Cortex of kidney (tissue), 1 donor: ENCODE measurements at places on chromosomes 11 and 22.

- no peak for DNase-seq
Observed at GRCh38 chr11:1073851-1074243, 827 bp upstream of the MUC2 start.

GRCh38 chr11:17760102-17761029 is 25.8 kb downstream of the KCNC1 start:
- no peak for DNase-seq

GRCh38 chr22:22847241-22847640 is 40.4 kb upstream of the IGLL5 start:
- no peak for DNase-seq

DNA sequence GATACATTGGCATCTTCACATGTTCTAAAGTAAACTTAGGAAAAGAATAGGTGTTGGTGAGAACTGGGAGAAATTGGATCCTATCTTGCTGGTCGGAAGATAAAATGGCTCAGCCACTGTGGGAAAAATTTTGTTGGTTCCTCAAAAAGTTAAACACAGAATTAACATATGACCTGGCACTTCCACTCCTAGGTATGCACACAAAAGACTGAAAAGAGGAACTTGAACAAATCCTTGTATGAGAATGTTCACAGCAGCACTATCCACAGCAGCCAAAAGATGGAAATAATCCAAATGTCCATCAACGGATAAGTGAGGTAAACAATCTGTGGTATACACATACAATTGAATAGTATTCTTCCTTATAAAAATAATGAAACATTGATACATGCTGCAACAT is 4.8 kb upstream of the TPH1 start:
- no peak for DNase-seq

- no peak for DNase-seq
Observed at GRCh38 chr11:103888541-103888951, 147.9 kb upstream of the DDI1 start.

DNA sequence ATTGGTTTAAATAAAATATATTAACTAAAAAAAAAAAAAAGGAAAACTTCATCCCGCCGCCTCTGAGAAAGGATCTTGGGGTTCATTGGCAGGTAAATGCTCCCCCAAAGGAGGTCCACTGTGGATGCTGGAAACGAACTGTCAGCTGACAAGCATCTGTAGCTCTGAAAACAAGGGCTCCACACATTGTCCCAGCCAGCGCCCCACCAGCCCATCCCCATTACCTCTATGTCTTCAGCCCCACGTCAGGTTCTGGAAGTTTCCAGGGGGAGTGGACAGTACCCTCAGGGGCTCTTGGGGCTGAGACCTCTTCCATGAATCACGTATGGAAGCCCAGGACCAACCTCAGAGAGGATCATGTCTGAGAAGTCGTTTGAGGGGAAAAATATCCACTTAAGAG is 66.4 kb upstream of the WNT7B start:
- no peak for DNase-seq

- no peak for DNase-seq
Observed at GRCh38 chr22:50620593-50621355, 7.2 kb downstream of the ARSA start.

GRCh38 chr11:17907046-17907445 is 105.8 kb downstream of the SERGEF start:
- no peak for DNase-seq

GRCh38 chr11:93604008-93604660 is 57.3 kb upstream of the CEP295 start:
- no peak for DNase-seq

GRCh38 chr11:87007963-87008362 is 29.8 kb upstream of the TMEM135 start:
- no peak for DNase-seq

GRCh38 chr11:112566124-112566523 is 305.5 kb upstream of the PLET1 start:
- DNase-seq = no peak

GRCh38 chr22:45262195-45262930 is 21.7 kb upstream of the KIAA0930 start:
- DNase-seq = no peak

- DNase-seq = no peak
Observed at GRCh38 chr11:12523180-12523924, 146.0 kb downstream of the PARVA start.

GRCh38 chr11:132549561-132549960 is 982.7 kb downstream of the OPCML start:
- no peak for DNase-seq

GRCh38 chr11:103609117-103610066 is 427.0 kb upstream of the DDI1 start:
- DNase-seq = no peak

- DNase-seq = no peak
Observed at GRCh38 chr11:12245549-12246016, 131.8 kb upstream of the PARVA start.

DNA sequence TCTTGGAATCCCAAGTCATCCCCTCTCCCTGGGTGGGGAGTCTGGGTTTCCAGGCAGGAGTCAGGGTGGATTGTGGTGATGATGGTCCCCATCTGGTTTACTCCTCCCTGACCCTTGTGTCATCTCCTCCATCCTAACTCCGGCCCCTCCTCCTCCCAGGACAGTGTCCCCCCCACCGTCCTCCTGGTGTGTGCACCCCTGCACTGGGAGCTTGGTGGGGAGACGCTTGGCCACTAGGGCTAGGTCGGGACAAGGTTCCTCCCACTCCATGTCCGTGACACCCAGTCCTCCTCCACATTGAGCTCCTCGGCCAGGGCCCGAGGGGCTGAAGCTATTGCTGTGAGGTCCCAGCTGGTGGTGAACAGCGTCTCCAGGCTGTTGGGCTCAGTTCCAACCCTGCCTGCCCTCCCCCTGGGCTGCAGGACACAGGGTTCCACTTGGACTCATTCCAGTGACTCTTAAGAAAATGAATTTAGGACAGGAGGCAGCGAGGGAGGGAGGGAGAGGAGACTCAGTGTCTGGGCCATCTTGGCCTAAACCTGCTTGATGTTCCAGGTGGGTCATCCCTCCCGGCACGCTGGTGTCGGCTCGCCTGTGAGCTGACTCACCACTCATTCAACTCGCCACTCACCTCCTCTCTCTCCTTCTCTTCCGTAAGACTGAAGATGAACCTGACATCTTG is 433.2 kb downstream of the TBC1D22A start:
- DNase-seq = no peak

DNA sequence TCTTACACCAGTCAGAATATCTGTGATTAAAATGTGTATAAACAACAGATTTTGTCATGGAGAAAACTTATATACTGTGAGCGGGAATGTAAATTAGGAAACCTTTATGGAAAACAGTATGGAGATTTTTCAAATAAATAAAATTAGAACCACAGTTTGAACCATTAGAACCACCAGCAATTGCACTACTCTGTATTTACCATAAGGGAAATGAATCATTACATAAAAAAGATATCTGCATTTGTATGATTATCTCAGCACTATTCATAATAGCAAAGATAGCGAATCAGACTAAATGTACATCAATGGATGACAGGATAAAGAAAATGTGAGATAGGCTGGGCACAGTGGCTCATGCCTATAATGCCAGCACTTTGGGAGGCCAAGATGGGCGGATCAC is 7.4 kb upstream of the OR52N4 start:
- DNase-seq = no peak

GRCh38 chr22:21734540-21735199 is 924 bp downstream of the YPEL1 start:
- no peak for DNase-seq

DNA sequence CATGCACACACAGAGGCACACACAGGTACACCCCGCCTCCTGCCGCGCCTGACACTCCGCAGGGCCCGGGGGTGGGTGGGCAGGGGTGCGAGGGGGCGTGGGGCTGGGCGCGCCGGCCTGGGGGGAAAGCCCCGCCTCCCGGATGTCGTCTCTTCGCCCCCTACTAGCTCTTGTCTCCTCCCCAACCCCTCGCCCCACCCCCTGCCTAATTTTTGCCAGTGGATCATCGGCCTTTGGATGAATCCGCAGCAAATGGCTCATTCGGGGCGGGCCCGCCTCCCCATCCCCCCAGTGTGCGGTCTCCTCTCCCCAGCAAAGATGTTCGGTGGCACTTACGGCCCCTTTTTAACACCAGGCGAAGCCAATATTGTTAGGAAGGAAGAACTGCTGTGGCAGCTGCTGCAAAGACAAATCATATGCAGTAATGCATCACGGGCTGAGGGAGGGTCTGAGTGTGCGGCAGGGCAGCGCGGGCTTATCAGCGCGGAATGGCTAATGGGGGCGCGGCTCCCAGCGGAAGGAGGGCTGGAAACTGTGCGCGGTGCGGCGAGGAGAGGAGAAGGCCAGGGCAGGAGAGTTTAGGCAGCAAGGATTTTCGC is 13.4 kb upstream of the NECTIN1 start:
- DNase-seq = no peak

DNA sequence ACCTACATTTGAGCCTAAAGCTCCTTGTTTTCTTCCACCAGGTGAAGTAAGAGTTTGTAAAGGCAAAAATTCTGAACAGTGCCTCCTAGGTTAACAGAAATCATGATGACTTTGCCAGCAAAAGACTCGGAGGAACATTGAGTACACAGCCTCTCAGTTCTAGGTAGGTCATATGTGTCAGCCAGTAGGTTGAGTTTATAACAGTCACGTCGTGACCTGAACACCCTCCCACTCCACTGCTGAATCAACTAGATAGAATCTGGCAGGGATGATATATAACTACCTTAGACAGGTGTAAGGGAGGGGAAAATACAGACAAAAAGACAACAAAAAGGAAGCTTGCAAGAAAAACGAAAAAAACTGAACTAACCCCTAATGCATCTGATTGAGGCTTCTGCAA is 12.8 kb upstream of the ASPHD2 start:
- DNase-seq = no peak

DNA sequence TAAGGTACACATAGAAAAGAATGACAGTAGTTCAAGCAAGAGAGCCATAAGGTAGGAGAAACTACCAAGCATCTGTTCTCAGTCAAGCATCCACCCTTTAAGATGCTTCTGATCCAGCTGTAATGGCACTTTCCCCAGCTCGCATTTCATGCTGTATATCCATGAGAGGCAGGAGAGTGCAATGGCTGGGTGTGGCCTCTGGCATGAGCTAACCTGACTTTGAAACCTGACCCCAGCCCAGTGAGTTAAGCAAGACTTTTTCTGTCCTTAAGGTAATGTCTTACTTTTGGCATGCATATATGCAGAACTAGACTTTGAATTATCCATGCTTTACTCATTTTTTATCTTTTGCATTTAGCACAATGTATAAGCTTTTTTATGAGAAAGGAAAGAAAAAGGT is 79.8 kb upstream of the CNTN5 start:
- no peak for DNase-seq

DNA sequence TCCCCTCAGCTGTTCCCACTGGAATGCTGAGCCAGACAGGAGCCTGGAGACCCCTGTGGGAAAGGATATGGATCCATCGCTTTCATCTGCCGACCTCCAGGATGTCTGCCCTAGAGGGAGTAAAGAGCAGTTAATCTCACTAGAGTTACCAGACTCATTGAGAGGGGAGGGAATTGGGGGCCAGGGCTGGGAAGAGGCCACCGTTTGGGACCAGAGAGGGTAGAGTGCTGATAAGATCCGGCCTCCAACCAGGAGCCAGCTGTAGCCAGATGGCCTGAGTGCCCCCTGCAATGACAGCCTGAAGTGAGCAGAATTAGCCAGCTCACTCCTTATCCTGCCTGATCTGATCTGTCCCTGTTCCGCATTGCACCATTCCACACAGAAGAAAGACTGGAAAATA is 3.7 kb upstream of the APLNR start:
- no peak for DNase-seq

DNA sequence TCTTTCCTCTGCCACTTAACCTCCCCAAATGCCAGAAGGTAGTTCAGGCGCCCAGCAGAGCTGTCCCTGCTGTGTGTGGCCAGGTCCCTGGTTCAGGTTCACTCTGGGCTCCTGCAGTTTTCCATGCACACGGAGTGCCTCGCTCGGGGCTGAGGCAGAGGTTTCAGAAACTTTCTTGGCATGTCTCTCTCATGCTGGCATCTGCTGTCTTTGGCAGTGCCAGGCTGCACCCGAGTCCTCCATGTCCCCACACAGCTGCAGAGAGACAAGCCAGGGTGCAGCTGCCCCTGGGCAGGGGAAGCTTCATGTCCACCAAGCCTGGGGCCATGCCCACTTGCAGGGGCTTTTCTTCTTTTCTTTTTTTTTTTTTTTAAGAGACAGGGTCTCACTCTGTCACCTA is 7.0 kb upstream of the NEFH start:
- no peak for DNase-seq

- no peak for DNase-seq
Observed at GRCh38 chr11:18772211-18772610, 19.4 kb downstream of the PTPN5 start.

DNA sequence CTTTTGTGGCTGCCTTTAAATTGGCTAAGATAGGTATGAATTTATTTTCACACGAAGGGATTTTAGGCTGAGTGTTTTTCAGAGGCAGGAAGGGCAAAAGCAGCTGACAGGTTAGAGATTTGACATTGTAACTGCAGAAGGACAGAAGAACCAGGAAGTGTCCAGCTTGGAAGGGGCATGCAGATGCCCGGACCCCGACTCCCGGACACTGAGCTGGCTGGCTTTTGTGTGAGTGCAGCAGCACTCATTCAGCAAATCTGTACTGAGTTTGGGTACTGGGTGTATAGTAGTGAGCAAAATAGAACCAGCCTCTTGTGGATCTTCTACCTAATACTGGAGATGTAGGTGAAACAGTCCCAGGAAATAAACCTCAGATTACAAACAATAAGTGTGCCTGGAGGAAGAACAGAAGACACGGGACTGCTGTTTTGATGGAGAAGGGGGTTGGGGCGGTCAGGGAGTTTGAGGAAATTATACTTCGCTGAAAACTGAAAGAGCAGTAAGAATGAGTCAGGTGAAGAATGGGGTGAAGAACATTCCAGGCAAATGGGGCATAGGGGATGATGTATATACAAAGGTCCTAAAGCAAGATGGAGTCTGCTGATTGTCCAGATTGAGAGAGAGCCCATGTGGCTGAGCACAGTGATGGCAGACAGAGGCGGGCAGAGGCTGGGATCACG is 64.6 kb downstream of the PPFIBP2 start:
- DNase-seq = no peak

- DNase-seq = no peak
Observed at GRCh38 chr11:79342686-79343085, 98.1 kb downstream of the TENM4 start.

DNA sequence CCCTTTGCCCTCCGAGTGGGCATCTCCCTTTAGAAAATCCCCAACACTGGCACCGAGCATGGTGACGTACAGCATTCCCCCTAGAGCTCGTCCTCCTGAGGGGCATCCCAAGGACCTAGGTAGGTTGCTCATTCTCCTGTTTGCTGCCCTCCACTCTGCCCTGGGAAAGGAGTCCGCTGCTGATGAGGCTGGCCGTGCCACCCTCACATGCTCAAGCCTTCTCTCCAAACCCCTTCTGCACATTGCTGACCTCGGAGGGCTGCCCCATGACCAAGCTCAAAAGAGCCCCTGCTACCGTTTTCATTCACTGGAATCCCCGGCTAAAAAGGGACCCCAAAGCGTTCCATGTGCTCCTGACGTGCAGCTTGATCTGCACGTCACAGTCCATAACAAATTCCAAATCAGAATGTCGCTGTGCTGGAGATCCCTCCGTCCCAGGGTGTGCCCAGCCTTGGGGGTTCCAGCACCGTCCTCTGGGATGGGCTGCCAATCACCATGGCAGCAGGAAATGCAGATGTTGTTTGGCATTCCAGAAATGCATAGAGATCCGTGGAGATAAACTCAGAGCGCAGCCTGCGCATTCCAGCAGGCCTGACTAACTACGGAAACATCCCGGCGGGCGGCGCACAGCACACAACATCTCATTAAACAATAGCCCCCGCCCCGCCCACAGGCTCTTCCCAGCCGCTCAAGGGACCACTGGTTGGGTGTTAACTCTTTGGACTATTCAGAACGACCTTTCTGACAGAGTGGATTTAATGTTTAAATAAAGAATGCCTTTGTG is 26.3 kb upstream of the GNB1L start:
- no peak for DNase-seq
